ENCODE measurements at places on chromosomes 5 and 9. TPM values are rescaled to one million over a fixed set of nuclear protein-coding genes. Genes with fewer than 3 reads are reported as not detected.
A peak's percentile ranks its signal among the peaks of the same experiment; 100 is the strongest.

DNA sequence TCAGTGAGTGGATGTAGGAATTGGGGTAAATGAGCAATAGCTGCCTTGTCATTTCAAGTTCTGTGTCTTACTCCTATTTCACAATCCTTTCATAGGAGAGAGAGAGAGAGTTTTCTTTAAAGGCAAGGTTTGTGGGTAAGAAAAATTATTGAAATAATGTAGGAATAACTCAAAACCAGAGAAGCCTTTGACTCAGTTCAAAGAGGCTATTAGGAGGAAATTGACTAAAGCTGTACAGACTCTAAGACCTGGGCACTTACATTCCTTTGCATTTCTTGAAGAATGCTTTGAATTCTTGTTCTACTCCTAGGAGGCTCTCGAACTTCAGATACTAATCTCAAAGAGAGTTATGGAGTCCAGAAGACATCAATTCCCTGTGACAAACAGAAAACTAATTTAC, 257.1 kb downstream of the FBXL7 start:
- H3K4me3 ChIP-seq = no peak overlapping the region
- DNase-seq = no peak
- no peaks in the 10 kb centered on the region for H3K36me3 ChIP-seq
- H3K4me1 ChIP-seq = no peaks in the 10 kb centered on the region
- H3K27me3 ChIP-seq = no peaks in the 10 kb centered on the region

DNA sequence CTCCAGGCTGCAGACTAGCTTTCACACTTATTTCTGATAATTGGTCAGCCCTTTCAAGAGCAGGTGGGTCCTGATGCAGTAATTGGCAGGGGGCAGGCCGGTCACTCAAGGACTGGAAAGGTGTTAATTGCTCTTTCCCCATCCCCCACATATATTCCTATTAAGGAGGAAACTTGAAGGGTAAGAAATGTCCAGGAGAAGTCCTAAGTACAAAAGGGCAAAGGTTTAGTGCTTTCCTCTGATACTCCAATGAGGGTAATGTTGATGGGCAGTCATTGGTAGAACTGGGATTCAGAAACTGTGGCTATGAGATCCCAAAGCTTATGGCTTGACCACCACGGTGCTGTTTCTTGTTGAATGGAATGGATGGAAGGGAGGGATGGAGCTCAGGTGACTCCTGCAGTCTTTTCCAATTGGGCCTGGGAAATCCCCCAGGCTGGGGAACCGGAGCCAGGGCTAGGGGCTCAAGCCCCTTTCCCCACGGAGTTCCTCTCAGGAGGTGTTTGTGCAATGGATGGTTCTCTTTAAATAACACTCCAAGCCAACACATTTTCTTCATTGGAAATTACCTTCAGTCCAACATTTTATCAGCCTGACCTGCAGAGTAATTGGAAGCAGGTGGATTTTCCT, 103.2 kb upstream of the ALDH1B1 start:
- H3K4me3 ChIP-seq = no peak overlapping the region
- no peaks in the 10 kb centered on the region for H3K27me3 ChIP-seq
- H3K27ac ChIP-seq = no peak overlapping the region
- H3K4me1 ChIP-seq = no peaks in the 10 kb centered on the region
- no peaks in the 10 kb centered on the region for H3K36me3 ChIP-seq

- H3K4me1 ChIP-seq = peaks cover 33% of the 10 kb centered on the region
- H3K27ac ChIP-seq = peak overlapping the region; percentile 95
- DNase-seq = peak; percentile 78
Observed at GRCh38 chr9:128689293-128689774, 312 bp downstream of the SET start.

Gene C5orf46
- not detected for total RNA-seq

Gene SPATA31D1
- not detected for total RNA-seq

Measured in sigmoid colon (tissue), 7 donors.